Activated CD4-positive, alpha-beta T cell treated with anti-CD3 and anti-CD28 coated beads, Interleukin-2, amount 10 ng/mL, durations not matched to agents 24 days and 14 days (primary cell): ENCODE measurements at places on chromosomes 4 and X. TPM values are rescaled to one million over a fixed set of nuclear protein-coding genes. Genes with fewer than 3 reads are reported as not detected.

DNA sequence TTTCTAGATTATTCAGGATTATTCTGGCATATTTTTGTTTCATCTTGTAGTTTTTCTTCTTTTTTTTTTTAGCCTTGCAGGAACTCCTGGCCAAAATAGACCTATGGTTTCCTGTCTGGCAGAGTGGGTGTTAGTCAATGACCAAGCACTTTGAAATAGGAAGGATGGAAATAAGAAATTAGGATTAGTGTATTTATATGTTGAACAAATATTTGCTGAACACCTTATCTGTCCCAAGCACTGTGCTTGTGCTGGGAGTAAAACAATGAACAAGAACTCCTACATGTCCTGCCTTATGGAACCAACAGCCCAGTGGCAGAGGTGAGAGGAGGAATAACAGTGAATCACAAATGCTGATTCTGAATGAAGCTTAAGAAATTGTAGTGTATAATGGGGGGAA, 4.5 kb downstream of the MMRN1 start:
- H3K4me3 ChIP-seq: no peak overlapping the region
- no peaks in the 10 kb centered on the region for H3K36me3 ChIP-seq
- H3K27me3 ChIP-seq: peaks cover 6% of the 10 kb centered on the region
- H3K4me1 ChIP-seq: peaks cover 10% of the 10 kb centered on the region
- H3K27ac ChIP-seq: no peak overlapping the region

GRCh38 chrX:29422034-29422433, 793.3 kb upstream of the MAGEB2 start:
- H3K27ac ChIP-seq: no peak overlapping the region
- H3K4me3 ChIP-seq: no peak overlapping the region
- no peaks in the 10 kb centered on the region for H3K4me1 ChIP-seq
- DNase-seq: no peak
- no peaks in the 10 kb centered on the region for H3K36me3 ChIP-seq

- no peak overlapping the region for H3K4me3 ChIP-seq
- peaks cover 46% of the 10 kb centered on the region for H3K27me3 ChIP-seq
- no peaks in the 10 kb centered on the region for H3K36me3 ChIP-seq
- H3K4me1 ChIP-seq: peaks cover 11% of the 10 kb centered on the region
These were observed 16.1 kb upstream of the EXOSC9 start for GRCh38 chr4:121784975-121785374.

- peaks cover 41% of the 10 kb centered on the region for H3K4me1 ChIP-seq
- DNase-seq: peak; percentile 89
- no peak overlapping the region for H3K27ac ChIP-seq
- no peak overlapping the region for H3K4me3 ChIP-seq
- no peaks in the 10 kb centered on the region for H3K36me3 ChIP-seq
These were observed 4.3 kb upstream of the TLR6 start for GRCh38 chr4:38860788-38861424.

DNA sequence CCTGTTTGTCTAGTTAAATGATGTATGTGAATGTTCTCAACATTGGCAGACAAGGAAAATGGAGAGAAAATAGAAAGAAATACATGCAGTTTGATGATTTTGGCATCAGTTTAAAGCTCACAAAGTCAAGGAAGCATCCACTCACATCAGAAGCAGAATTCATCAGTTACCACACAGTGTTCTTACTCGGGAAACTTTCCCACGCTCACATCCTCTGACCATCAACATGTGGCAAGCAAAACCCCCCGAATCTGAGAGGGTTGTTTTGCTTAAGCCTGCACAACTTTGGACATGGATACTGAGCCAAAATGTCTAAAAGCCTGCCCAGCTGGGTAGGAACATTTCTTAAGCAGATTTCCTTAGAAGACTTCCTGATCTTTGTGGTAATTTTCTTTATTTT, 407.6 kb downstream of the ANKRD50 start:
- no peaks in the 10 kb centered on the region for H3K36me3 ChIP-seq
- H3K4me3 ChIP-seq: no peak overlapping the region
- H3K27ac ChIP-seq: no peak overlapping the region
- H3K27me3 ChIP-seq: no peaks in the 10 kb centered on the region
- no peak for DNase-seq
- H3K4me1 ChIP-seq: no peaks in the 10 kb centered on the region

GRCh38 chr4:55879224-55879623, 25.8 kb downstream of the EXOC1 start:
- H3K4me1 ChIP-seq: no peaks in the 10 kb centered on the region
- no peak for DNase-seq
- no peak overlapping the region for H3K4me3 ChIP-seq
- H3K27ac ChIP-seq: no peak overlapping the region
- H3K36me3 ChIP-seq: peaks cover 34% of the 10 kb centered on the region

- no peaks in the 10 kb centered on the region for H3K27me3 ChIP-seq
- no peak for DNase-seq
- peaks cover 28% of the 10 kb centered on the region for H3K4me1 ChIP-seq
- no peak overlapping the region for H3K27ac ChIP-seq
- H3K4me3 ChIP-seq: no peak overlapping the region
These were observed 25.6 kb downstream of the MAEA start for GRCh38 chr4:1315306-1315705.

GRCh38 chr4:133799717-133800315, 401.8 kb downstream of the PABPC4L start:
- no peak overlapping the region for H3K4me3 ChIP-seq
- H3K4me1 ChIP-seq: no peaks in the 10 kb centered on the region
- no peak overlapping the region for H3K27ac ChIP-seq
- no peaks in the 10 kb centered on the region for H3K36me3 ChIP-seq

DNA sequence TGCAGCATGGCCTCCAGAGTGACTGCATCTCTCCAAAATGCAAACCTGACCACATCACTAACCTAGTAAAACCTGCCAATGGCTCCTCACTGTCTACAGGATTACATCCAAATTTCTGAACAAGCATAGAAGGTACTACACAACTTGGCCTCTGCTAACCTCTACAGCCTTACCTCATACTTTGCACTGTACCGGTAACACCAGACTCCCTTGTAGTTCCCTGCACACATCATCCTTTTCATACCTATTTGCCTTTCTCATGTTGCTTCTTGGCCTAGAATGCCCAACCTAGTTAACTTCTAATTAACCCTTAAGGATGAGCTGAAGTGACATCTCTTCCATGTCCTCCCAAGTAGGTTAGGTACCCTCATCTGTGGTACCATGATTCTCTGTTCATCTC, 33.4 kb upstream of the KCNE5 start:
- no peak overlapping the region for H3K27ac ChIP-seq
- peaks cover 61% of the 10 kb centered on the region for H3K36me3 ChIP-seq
- no peaks in the 10 kb centered on the region for H3K4me1 ChIP-seq
- no peak for DNase-seq
- no peak overlapping the region for H3K4me3 ChIP-seq

DNA sequence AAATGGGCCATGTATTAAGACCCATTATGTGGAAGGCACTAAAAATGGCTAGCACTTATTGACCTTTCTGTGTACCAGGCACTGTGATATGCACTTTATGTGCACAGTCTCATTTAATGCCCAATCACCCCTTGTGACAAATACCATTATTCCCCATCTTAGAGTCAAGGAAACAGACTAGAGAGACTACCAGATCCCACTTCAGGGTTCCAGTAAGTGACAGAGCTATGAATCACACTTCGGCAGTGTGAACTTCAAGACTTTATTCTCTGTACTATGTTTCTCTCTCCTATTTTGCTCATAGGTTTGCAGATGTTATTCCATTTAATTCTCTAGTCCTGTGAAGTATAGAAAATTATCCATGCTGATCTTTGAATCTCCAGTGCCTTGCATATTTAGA, 107.0 kb downstream of the NFKB1 start:
- H3K36me3 ChIP-seq: peaks cover 88% of the 10 kb centered on the region
- H3K27me3 ChIP-seq: no peaks in the 10 kb centered on the region
- peaks cover 66% of the 10 kb centered on the region for H3K4me1 ChIP-seq
- H3K27ac ChIP-seq: peak overlapping the region; percentile 17

GRCh38 chrX:11531226-11531625, 134.5 kb downstream of the ARHGAP6 start:
- H3K27me3 ChIP-seq: peaks cover 6% of the 10 kb centered on the region
- DNase-seq: no peak
- H3K4me3 ChIP-seq: no peak overlapping the region
- no peaks in the 10 kb centered on the region for H3K36me3 ChIP-seq
- no peaks in the 10 kb centered on the region for H3K4me1 ChIP-seq
- H3K27ac ChIP-seq: no peak overlapping the region

DNA sequence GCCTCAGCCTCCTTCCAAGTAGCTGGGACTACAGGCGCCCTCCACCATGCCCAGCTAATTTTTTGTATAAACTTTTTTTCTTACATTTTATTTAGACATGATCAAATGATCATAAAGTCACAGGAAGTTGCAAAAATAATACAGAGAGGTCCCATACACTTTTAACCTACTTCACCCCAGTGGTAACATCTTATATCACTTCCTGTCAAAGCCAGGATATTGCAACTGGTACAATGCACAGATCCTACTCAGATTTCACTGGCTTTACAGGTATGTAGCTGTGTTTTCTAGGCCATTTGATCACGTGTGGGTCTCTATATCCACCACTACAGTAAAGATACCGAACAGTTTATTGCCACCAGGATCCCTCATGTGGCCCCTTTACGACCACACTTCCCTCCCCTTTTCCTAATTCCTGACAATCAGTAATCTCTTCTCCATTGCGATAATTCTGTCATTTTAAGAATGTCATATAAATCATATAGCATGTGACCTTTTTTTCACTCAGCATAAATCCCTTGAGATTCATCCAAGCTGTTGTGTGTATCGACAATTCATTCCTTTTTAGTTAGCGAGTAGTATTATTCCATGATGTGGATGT, 18.0 kb downstream of the RPS6KA3 start:
- no peak for DNase-seq
- no peak overlapping the region for H3K27ac ChIP-seq
- no peaks in the 10 kb centered on the region for H3K27me3 ChIP-seq
- no peak overlapping the region for H3K4me3 ChIP-seq

NSG1 gene
- total RNA-seq: 0.09 and 0.44 TPM in 2 replicates

MAGEA4 gene
- not detected in 2 replicates for total RNA-seq

SLC16A2 gene
- 0.40 and 0.58 TPM in 2 replicates for total RNA-seq

TRAM1L1 gene
- not detected in 2 replicates for total RNA-seq

KLHL2 gene
- total RNA-seq: 39.5 and 42.7 TPM in 2 replicates

CYP4V2 gene
- total RNA-seq: 8.7 and 9.7 TPM in 2 replicates

ARHGAP6 gene
- total RNA-seq: not detected in 2 replicates

FAT1 gene
- total RNA-seq: 0.07 and 0.28 TPM in 2 replicates

MAOA gene
- total RNA-seq: 1.8 and 2.0 TPM in 2 replicates

TENT5D gene
- not detected in 2 replicates for total RNA-seq

CNGA2 gene
- total RNA-seq: not detected in 2 replicates

SHOX gene
- total RNA-seq: not detected in 2 replicates

PFKFB1 gene
- total RNA-seq: 0.47 and 0.58 TPM in 2 replicates
